ENCODE measurements at places on chromosomes 4 and X. TPM values are rescaled to one million over a fixed set of nuclear protein-coding genes. Genes with fewer than 3 reads are reported as not detected.

TMSB15A gene
- 32.8 TPM for total RNA-seq

GRCh38 chr4:105620640-105621323, 68.4 kb downstream of the ARHGEF38 start:
- H3K27ac ChIP-seq: no peak overlapping the region
- DNase-seq: peak; percentile 57
- H3K4me3 ChIP-seq: no peak overlapping the region
- H3K36me3 ChIP-seq: no peaks in the 10 kb centered on the region

TMPRSS11E gene
- not detected for total RNA-seq

DNA sequence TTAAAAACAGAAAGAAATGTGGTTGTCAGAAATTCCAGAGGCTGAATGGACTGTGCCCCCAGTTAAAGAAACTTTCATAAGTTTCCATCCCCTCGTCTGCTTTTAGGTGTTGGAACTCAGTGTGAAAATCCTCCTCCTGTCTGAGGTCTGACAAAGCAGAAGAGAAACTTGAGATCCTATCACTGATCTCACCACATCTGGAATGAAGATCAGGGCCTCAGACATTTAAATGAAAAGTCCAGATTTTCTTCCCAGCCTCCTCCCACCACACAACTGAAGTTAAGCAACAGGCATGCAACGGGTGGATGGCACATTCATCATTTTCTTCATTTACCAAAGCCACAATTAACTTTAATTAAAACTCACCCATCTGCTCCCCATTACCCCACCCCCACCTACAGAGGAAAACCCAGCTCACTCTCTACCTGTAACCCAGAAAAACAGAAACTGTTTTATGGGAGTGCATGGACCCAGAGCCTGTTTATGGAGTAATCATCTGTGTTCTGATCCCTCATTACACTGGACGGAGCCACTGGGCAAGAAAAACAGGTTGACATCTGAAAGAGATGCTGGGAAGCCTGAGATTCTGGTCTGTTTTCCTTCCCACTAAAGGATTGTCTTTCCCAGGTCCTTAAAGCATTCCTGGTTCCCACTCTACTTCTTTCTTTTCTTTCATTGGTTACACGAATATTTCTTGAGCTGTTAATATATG, 58.1 kb upstream of the HOPX start:
- peaks cover 5% of the 10 kb centered on the region for H3K4me1 ChIP-seq
- peaks cover 8% of the 10 kb centered on the region for H3K27me3 ChIP-seq
- no peak overlapping the region for H3K27ac ChIP-seq
- DNase-seq: peak; percentile 32
- H3K4me3 ChIP-seq: no peak overlapping the region

DNA sequence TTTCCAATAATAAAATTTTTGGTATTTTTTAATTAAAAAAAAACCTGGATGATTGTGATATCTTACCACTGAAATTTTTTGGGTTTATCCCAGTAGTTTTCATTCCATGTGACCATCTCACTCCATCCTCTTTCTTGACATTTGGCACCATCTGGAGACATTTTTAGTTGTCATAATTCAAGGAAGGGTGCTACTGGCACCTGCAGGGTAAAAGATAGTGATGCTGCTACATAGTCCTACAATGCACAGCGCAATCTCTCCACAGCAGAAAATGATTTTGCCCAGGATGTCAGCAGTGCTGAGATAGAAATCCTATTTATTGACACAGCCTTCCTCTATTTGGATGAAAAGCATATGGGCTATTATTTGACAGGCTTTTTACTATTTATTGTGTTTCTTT, 79.3 kb downstream of the RBPJ start:
- no peak for DNase-seq
- no peak overlapping the region for H3K4me3 ChIP-seq
- no peaks in the 10 kb centered on the region for H3K4me1 ChIP-seq
- H3K27me3 ChIP-seq: no peaks in the 10 kb centered on the region
- H3K27ac ChIP-seq: no peak overlapping the region

GCNA gene
- total RNA-seq: 0.90 TPM

UCP1 gene
- total RNA-seq: not detected

GRCh38 chrX:150569155-150569477, 695 bp downstream of the MTM1 start:
- H3K4me1 ChIP-seq: peaks cover 3% of the 10 kb centered on the region
- no peaks in the 10 kb centered on the region for H3K27me3 ChIP-seq
- peak overlapping the region; percentile 65 for H3K27ac ChIP-seq
- peak overlapping the region; percentile 92 for H3K4me3 ChIP-seq
- peak; percentile 43 for DNase-seq

VCX gene
- not detected for total RNA-seq

DNA sequence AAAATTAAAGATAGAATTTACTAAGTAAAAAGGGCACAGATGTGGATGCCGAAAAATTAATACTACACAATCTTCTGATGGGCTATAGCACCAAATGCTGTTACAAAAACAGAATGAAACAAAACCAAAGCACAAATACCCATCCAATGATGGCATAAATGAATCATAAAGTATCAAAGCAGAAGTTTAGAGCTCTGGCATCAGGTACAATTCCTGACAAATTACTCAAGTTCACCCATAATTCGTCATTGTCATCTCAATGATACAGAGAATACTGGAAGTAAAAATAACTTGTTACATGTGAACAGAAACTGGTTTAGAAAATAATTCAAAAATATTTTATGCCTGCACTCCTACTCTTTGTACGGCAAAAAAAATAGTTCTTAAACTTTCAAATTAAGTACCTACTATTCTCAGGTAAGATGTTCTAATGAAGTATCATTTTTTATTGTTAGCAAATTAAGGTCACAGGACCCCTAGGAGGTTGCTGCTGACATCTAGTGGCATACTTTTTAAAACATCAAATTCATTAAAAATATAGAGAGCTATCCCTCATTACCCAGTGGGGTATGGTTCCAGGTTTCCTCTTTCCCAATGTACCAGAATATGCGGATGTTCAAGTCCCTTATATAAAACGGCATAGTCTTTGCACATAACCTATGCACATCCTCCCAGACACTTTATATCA, 126.1 kb downstream of the INPP4B start:
- DNase-seq: peak; percentile 21
- H3K27ac ChIP-seq: no peak overlapping the region
- H3K4me3 ChIP-seq: no peak overlapping the region
- no peaks in the 10 kb centered on the region for H3K4me1 ChIP-seq

GRCh38 chr4:116866106-116866505, 219.3 kb downstream of the TRAM1L1 start:
- no peak overlapping the region for H3K27ac ChIP-seq
- no peaks in the 10 kb centered on the region for H3K27me3 ChIP-seq
- H3K4me1 ChIP-seq: no peaks in the 10 kb centered on the region
- DNase-seq: no peak
- H3K36me3 ChIP-seq: no peaks in the 10 kb centered on the region
- no peak overlapping the region for H3K4me3 ChIP-seq

DNA sequence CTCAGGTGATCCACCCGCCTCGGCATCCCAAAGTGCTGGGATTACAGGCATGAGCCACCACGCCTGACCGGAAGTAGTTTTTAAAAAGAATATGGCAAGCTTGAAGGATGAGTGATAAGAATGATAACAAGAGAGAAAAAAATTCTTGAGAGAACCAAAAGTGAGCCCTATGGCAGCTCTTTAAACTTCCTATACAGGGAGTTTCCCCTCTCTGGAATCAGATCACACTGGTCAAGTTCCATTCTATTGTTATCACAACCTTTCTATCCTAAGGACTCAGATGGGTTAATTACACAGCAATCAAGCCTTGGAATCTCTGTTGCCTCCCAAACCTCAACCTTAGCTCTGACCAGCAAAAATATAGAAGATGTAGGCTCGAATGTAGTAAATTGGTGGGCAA, 33.8 kb upstream of the ZNF518B start:
- no peak for DNase-seq
- H3K27ac ChIP-seq: no peak overlapping the region
- no peaks in the 10 kb centered on the region for H3K27me3 ChIP-seq
- H3K36me3 ChIP-seq: no peaks in the 10 kb centered on the region

DNA sequence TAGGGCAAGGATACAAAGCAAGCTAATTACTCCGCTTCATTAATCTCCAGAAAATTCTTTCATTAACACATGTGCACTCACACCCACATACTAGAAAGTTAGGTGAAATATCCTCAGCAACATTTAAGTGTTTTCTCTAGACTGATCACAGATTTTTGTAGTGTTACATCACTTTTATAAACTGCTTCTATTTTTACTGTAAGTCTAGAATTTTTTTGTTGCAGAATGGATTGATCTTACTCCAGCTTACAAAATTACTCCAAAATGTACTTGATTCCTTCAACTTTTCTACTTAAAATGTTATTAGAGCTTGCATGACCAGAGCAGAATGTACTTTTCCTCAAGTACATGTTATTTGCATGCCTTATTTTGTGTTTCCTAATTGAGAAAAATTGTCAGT, 2325.2 kb downstream of the PCDH7 start:
- H3K4me1 ChIP-seq: no peaks in the 10 kb centered on the region
- no peak overlapping the region for H3K4me3 ChIP-seq
- H3K27ac ChIP-seq: no peak overlapping the region
- no peaks in the 10 kb centered on the region for H3K27me3 ChIP-seq
- H3K36me3 ChIP-seq: no peaks in the 10 kb centered on the region

MSANTD1 gene
- total RNA-seq: 0.28 TPM

AFF2 gene
- 0.72 TPM for total RNA-seq

DRD5 gene
- total RNA-seq: not detected

RHOXF1 gene
- not detected for total RNA-seq

GPR173 gene
- total RNA-seq: 1.1 TPM

XAGE2 gene
- total RNA-seq: not detected

DNA sequence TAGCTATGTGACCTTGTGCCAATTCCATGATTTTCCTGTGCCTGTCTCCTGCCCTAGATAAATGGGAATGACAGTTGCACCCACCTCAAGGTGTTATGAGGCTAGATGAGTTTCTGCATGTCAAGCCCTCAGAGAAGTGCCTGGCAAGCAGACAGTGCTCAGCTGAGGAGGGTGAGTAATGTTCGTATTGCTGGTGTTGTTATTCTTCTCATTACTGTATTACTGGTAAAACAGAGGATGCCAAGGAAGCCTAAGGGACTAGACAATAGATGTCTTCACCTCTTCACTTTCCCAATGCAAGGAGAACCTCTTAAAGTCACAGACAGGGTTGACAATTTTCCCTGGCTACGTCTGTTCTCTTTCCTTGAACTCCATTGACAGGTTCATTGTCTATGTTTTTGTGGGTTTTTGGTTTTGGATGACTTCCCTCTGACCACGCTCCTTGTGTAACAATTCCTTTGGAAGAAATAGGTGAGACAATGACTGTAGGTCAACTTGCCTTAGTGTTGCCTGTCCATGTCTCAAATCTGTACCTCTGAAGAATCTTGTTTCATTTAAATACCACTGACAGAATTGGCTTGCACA, 19.2 kb downstream of the ETDC start:
- H3K4me3 ChIP-seq: no peak overlapping the region
- H3K27me3 ChIP-seq: no peaks in the 10 kb centered on the region
- H3K4me1 ChIP-seq: peaks cover 4% of the 10 kb centered on the region
- H3K27ac ChIP-seq: no peak overlapping the region

GRCh38 chrX:135431886-135432285, 10.1 kb downstream of the SMIM10L2A start:
- H3K4me1 ChIP-seq: no peaks in the 10 kb centered on the region
- no peaks in the 10 kb centered on the region for H3K36me3 ChIP-seq
- no peak overlapping the region for H3K4me3 ChIP-seq
- no peak for DNase-seq
- H3K27ac ChIP-seq: no peak overlapping the region

- H3K4me3 ChIP-seq: peak overlapping the region; percentile 60
- no peaks in the 10 kb centered on the region for H3K36me3 ChIP-seq
- H3K27ac ChIP-seq: peak overlapping the region; percentile 82
- peak; percentile 79 for DNase-seq
- H3K27me3 ChIP-seq: no peaks in the 10 kb centered on the region
These were observed 657 bp upstream of the ANKRD50 start for GRCh38 chr4:124713185-124713592.

- no peak overlapping the region for H3K27ac ChIP-seq
- H3K36me3 ChIP-seq: no peaks in the 10 kb centered on the region
- H3K4me3 ChIP-seq: no peak overlapping the region
- DNase-seq: peak; percentile 55
- peaks cover 6% of the 10 kb centered on the region for H3K27me3 ChIP-seq
These were observed 132.5 kb upstream of the NHS start for GRCh38 chrX:17242470-17242869.

LGI2 gene
- total RNA-seq: not detected

- no peak overlapping the region for H3K27ac ChIP-seq
- no peaks in the 10 kb centered on the region for H3K36me3 ChIP-seq
- no peak overlapping the region for H3K4me3 ChIP-seq
- no peaks in the 10 kb centered on the region for H3K4me1 ChIP-seq
- 0 out of 2 replicates have a peak, but pooled peaks cover under 1% of the 10 kb centered on the region for H3K27me3 ChIP-seq
- DNase-seq: no peak
These were observed 67.4 kb upstream of the QRFPR start for GRCh38 chr4:121448231-121448630.

All from IMR-90 (cell line).